ENCODE measurements at places on chromosomes 6 and 20.
A peak's percentile ranks its signal among the peaks of the same experiment; 100 is the strongest.

DNA sequence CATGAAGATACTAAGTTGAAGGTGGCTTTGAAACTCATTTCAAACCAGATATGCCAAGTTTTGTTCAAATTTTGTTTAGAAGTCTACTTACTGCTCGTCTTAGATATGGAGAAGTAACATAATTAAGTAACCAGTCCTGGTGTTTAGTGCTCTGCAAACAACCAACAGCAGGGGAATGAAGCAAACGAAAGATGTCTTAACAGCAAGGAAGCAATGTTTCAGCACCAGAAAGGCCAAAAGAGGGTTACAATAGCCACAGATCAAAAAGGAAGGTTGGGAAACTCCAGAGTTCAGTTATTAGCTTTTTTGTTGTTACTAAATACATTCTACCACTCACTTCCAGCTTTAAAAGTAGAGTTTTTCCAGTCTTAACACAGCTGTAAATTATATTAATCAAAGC is 45.1 kb downstream of the LHFPL5 start:
- no peak for DNase-seq

DNA sequence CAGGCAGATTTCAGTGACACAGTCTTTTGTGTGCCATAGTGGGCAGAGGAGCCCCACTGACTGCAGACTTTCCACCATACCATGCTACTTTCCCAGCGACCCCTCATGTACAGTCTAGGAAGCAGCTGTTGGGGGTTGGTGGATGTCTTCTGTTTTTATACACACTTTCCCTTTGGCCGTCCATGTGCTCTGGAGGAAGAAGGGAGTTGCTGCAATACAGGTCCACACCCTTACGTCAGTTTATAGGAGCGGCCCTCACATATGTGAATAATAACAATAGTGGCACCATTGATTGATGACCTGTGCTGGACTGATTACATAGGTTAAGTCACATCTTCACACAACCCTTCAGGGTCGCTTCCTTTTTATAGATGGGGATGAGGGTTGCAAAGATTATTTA is 17.5 kb upstream of the CCN2 start:
- DNase-seq: no peak

DNA sequence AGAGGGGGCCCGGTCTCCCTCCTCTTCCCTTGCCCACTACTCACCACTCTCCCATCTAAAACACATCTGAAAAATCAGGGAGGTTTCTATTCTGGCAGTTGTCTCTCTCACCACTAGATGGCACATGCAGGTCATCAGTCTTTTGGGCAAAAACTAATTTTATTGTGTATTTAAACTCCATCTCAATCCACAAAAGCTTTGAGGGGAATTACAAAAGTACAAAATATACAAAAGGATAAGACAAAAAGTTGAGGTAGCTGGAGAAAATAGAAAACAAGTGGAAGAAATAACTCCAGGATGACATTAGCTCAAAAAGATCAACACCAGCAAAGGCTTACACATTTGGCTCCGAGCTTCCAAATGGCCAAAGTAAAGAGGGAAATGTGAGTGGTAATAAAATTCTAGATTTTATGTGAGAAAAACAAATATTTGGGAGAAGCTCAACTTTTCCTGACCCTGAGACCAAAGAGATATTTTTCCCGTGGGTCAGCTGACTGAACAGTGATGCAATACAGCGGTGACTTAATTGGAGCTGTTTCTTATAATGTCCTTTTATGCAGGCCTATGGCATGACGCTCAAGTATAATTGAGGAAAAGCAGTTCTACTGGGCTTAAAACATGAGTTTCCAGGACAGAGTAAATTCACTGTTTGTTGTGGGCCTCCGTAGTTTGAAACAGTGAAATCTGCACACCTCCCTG is 79.8 kb upstream of the CHD6 start:
- peak; percentile 12 for DNase-seq

DNA sequence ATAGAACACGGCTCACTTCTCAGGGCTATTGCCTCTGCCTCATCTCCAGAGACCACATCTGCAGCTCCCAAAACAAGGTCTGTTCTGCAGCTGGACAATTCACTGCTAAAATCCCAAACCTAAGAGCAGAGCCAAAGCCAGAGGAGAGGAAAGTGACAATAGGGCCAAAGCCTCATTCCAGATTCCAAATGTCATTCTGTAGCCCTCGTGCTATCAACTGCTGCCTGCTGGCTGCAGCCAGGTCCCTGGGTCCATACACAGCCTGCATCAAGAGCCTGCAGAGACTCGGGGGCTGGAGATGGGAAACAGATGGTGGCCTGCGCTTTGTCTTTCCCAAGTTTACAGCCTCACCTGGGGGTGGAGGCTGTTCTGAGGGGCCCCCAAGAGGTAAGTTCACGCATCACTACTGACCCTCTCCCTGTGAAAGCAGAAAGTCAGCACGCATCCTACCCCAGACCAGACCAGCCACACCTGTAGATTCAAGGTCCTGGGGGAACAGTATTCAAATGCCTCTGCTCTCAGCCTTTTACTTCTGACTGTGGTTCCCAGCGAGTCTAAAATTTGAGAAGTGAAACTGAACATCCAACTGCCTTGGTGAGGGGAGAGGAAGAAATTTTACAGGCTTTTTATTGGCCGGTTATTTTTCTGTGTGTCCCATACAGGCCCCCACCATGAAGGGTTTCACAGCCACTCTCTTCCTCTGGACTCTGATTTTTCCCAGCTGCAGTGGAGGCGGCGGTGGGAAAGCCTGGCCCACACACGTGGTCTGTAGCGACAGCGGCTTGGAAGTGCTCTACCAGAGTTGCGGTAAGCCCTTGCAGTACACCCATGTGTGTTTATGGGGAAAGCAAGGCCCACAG is at the start of gene LY86:
TSS of gene LY86 (plus strand) at position 657 of the 860 bp plus-strand sequence. CDS start at position 672, 15 bp downstream.
- no peak for DNase-seq

DNA sequence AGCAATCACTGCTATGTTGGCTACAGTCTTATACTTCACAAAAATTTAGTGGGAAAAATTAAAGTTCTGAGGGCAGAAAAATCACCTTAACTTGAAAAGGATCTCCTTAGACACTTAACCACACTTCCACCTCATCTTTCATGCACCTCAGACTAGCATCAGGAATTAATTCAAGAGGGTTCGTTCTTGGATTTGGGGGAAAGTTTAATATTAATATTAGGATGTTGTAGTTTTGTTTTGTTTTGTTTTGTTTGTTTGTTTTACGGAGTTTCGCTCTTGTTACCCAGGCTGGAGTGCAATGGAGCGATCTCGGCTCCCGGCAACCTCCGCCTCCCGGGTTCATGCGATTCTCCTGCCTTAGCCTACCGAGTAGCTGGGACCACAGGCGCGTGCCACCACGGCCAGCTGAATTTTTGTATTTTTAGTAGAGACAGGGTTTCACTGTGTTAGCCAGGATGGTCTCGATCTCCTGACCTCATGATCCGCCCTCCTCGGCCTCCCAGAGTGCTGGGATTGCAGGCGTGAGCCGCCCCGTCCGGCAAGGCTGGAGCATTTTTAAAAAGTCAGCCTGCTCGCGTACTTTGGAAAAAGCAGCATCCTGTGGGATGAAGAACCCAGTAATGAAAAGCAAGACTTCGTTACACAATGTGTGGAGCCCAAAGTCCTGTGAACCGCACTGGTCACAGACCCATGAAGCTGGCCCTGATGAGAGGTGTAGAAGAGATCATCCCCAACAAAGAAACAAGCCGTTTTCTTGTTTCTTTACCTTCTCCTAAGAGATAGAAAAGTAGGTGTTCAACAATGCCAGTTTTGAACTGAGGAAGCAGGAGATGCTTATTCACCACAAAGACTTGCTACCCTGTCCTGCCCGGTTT is 194.9 kb downstream of the GPX5 start:
- no peak for DNase-seq

DNA sequence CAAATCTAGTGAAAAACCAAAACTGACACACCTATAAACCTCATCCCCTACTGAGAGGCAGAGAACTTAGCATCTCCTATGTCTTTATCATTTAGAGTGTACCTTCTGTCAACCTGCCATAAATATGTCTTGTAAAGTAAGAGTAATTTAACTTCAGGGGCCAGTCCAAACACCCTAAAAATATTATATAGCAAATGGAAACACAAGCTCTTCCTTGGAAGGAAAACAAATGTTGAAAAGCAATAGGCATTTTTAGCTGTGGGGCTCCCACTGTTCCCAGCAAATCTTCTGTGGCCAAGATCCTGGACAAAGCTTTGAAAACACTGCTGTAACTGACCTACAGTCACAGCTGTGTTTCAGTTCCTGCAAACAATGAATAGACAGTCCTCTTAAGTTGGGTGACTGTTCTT is 140.0 kb upstream of the RNF217 start:
- no peak for DNase-seq

DNA sequence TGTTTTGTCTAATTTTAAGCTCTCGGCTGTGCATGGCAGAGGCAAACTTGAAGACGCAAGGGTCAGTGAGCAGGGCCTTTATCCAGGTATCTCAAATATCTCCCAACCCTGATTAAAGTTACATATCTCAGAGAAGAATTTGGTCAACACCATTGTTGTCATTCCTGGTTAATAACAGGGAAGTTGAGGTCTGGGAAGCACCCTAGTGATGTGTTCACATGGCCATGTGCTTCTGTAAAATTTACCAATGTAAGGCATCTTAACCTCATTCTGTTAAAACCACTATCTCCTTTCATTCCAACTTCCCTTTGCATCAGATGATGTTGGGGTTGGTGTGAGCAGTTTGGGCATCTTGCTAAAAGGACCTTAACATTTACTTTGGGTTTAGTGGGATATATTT is 4.0 kb upstream of the FAM110A start:
- no peak for DNase-seq

DNA sequence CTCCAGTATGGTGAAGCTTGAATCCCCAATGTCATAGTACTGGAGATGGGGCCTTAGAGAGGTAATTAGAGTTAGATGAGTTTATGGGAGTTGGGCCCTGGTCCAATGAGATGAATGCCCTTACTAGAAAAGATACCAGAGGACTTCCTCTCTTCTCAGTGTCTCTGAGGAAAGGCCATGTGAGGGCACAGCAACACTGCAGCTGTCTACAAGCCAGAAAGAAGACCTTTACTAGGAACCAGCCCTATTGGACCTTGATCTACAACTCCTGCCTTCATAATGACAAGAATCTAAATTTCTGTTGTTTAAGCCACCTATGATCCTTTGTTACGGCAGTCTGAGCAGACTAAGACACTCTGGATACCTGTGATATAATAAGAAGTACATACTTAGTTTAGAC is 31.4 kb upstream of the AKAP7 start:
- DNase-seq: no peak

DNA sequence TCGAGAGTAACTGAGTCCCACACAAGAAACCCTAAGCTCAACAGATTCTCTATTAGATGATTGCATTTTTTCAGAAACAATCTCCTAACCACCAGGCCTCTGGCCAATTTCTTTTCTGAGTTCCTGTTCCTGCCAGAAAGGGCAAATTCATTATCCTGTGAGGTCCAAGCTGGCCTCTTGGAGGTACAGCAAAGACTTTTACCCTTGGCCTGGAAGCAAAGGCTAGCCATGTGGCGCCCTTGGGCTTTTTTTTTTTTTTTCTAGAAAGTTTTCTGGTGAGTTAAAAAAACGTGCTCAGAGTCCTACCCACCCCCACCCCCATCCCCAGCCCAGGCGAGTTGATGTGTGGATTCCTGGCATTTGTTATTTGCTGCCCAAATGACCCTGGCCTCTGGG is 59.0 kb upstream of the EEF1A1 start:
- no peak for DNase-seq

DNA sequence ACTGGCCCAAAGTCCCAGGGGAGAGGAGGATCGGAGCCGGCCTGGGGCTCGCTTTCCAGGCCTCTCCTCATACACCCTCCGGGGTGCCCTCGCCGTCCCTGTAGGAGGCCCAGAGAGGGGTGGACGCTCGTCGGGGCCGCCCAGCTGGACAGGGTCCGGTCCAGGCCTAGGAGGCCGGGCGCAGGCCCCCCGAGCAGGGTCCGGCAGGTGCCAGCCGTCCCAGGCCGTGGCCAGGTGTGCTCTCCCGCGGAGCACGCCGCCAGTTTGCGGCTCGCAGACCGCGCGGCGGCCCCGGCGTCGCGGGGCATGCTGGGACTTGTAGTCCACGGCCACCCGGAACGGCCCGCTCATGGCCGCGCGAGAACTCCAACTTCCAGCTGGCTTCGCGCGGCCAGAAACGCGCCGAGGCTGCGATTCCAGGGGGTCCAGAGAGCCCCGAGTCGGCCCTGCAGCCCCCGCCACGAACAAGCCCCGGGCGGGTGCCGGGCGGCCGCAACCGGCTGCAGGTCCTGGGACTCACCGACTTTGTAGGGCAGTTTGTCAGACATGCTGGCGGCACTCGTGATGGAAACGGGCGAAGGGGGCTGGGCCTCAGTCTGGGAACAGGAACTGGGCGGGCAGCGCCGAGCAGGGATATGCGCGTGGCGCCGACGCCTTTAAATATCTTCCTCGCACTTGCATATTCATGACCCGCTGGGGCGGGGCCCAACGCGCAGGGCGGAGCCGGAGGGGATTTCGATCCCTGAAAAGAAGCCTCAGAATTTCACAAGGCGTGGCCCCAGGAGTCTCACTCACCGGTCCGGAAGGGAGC is at the start of gene AHCY:
TSS of gene AHCY (minus strand) at position 633 of the 811 bp plus-strand sequence. CDS start at position 548, 85 bp downstream.
- DNase-seq: peak; percentile 96

- DNase-seq: no peak
Observed at GRCh38 chr6:4378319-4378996, 243.1 kb upstream of the ECI2 start.

GRCh38 chr6:73923905-73924485 is 228.0 kb downstream of the CD109 start:
- DNase-seq: no peak

DNA sequence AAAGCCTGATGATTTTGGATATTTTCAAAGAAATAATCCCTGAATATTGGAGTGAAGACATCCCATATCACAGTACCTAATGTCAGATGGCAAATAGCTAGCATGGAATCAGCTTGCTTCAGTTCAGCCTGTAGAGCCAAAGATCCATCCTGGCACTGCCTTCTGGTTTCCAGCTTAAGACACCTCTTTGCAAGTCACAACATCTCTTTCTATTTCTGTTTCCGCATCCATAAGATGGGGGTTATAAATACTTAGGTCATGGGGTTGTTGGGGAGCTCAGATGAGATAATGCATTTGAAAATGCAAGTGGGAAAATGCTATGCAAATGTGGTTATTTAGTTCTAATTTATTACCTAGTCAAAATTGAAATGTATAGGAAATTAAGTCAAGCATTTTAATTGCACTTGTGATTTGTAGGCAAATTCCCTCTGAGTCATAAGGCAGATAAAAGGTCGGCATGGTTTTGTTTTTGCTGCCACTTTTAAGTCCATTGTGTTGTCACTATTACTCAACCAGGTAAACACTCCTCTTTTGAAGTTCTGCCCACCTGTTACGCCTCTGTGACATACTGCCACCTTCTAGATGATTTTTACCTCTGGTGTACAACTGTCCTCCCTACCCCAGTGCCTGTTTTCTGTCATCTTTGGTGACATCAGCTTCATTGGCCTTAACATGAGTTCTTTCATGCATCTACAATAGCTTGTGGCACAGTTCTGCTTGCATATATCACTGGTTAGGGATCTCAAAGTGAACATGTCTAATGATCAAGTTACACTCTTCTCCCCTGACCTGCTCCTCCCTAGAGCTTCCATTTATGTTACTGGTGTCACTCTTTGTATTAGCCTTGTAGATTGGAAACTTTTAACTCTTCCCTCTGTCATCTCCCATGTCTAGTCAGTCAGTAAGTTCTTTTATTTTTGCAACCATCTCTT is 96.6 kb downstream of the CDKAL1 start:
- no peak for DNase-seq

Measured in nephron progenitor cell (in vitro differentiated cells).